Activated T-cell treated with anti-CD3 and anti-CD28 coated beads for 48 hours (primary cell): ENCODE measurements at places on chromosomes 5 and 9.

- no peak for DNase-seq
Observed at GRCh38 chr5:139565411-139566305, 4.5 kb downstream of the UBE2D2 start.

DNA sequence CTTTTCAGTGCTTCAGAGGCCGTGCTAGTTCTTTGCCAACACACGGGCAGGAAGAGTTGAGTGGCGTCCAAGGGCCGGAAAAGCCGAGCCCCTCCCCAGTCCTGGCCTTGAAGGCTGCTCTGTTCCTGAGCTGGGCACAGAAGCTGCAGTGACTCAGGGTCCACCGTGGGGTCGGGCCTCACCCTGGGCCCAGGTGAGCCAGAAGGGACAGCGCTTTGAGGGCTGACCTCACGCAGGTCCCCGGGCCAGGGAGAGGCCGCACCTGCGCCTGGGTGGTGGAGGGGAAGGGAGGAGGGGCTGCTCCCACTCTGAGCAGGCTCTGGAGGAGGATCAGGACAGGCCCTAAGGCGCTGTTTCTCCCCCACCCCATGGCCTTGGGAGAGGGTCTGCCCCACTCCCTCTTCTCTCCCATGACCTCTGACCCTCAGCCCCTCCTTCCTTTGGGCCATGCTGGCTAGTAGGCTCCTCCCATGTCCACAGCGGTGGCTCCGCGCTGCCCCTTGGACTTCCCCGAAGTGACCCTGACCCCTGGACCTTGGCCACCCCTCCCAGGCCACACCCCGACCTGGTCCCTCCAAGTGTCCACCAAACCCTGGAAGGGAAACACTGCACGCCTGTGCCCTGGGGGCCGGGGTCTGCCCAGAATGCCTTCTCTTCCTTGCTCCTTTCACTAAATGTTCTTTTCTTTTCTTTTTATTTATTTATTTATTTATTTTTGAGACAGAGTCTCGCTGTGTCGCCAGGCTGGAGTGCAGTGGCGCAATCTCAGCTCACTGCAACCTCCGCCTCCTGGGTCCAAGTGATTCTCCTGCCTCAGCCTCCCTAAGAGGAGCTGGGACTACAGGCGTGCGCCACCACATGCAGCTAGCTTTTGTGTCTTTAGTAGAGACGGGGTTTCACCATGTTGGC lies 19.7 kb upstream of the SLC6A19 start:
- no peak for DNase-seq

GRCh38 chr5:138508958-138509357 lies 34.1 kb downstream of the ETF1 start:
- DNase-seq = no peak

GRCh38 chr5:126591549-126591948 lies 3.5 kb downstream of the ALDH7A1 start:
- DNase-seq = no peak

- DNase-seq = no peak
Observed at GRCh38 chr5:146205499-146206202, 2.2 kb downstream of the RBM27 start.

DNA sequence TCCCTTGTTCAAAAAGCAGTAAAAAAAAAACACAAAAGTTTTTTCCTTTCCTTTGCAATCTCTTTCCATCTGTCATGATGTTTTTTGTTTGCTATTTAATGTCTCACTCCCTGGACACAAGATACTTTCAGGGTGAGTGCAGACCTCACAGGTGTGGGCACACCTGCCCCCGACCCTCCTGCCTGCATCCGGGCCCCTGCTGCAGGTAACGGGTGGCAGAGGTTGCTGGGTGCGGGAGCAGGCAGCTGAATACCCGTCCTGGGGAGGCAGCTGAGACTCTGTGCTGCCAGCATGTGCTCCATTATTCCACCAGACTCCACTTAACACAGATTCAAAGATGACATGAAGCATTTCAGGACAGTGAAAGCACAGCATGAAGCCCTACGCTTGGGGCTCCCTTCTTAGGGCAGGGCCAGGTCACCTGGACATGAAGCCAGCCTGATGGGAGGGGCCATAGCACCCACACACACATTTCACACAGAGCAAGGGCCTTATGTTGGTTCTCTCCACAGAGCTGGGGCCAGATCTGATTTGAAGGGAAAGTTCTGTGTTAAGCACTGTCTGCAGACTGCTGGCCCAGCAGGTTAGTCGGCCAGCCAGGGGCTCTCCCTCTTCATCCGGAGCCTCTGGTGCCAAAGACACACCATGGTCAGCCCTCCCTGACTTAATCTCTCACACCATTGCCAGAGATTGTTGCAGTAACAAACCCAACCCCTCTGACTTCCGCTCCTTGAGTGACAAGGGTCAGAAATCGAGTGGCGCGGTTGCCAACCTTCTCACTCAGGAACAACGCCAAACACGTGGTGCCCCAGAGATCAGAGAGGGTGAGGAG lies 13.0 kb downstream of the NEK6 start:
- DNase-seq = no peak

DNA sequence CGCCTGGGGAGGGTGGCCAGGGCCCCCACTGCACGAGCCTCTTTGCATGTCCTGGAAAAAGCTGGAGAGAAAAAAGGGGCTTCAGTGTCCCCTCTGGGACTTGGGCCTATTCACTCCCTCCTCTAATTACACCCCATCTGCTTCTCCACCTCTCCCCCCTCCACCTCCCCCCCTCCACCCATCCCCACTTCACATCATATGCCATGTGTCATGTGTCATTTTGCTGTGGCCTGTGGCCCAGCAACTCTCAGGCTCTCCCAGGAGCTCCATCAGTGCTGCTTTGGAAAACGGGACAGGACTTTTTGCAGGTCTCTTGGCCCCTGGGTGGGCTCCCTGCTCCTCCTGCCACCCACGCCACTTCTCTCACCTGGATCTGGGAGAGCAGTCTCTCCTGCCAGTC lies 68.7 kb downstream of the NTNG2 start:
- DNase-seq = no peak

DNA sequence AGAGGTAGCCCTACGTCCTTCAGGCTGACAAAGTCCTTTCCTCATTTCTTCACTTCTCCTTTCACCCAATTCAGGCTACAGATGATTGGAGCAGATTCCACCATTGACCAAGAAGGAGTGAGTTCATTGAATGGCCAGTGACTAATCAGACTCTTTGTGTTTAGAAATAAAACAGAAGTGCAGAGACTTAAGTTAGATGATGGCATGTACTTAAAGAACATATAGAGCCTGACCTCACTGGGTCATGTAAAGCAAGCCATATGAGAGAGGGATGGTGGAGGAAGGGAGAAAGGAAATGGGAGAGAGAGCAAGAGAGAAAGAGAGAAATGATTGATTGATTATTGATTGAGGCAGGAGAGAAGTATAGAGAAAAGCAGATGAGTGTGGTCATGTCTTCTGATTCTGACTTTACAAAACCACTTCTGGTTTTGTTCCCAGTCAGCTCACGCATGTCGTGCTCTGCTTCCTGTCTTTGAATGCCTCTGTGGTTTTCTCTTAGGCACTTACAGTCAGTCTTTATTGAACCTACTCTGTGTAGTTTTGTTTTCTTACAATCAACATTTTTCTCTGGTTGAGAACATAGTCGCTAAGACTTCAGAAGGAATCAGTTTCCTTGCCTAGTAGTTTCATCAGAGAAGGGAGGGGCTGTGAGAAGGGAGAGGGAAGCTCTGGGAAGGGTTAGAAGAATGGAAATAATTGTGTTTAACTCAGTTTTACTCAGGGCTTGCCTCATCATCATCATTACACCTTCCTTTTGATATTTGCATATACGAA lies 149.2 kb upstream of the KLF9 start:
- DNase-seq = peak; percentile 33

- no peak for DNase-seq
Observed at GRCh38 chr9:98766586-98766985, 29.8 kb downstream of the ANKS6 start.

DNA sequence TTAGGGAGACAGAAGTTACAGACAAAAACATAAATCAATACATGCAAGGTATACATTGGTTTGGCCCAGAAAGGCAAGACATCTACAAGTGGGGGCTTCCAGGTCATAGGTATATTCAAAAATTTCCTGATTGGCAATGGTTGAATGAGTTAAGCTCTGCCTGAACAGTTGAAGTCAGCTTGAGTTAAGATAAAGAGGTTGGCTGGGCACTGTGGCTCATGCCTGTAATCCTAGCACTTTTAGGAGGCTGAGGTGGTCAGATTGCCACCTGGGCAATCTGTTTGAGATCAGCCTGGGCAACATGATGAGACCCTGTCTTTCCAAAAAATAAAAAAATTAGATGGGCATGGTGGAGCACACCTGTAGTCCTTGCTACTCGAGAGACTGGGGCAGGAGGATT lies 16.3 kb downstream of the TMC1 start:
- no peak for DNase-seq

DNA sequence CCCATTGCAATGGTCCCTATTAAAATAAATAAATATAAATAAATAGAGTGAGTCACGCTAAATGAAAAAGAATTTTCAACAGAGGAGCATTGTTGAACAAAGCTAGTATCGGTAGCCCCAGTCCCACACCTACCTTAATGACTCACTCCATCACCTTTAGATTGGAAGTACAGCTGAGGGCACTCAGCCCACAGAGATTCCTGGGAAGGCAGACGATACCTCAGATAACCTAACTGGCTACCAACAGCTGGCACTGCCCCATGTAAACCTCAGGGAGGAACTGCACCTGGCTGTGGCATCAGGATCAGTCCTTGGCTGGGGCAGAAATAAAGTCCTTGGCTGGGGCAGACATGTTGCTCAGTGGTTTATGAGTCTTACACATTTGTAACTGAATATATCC lies 49.3 kb downstream of the SPRY4 start:
- no peak for DNase-seq

DNA sequence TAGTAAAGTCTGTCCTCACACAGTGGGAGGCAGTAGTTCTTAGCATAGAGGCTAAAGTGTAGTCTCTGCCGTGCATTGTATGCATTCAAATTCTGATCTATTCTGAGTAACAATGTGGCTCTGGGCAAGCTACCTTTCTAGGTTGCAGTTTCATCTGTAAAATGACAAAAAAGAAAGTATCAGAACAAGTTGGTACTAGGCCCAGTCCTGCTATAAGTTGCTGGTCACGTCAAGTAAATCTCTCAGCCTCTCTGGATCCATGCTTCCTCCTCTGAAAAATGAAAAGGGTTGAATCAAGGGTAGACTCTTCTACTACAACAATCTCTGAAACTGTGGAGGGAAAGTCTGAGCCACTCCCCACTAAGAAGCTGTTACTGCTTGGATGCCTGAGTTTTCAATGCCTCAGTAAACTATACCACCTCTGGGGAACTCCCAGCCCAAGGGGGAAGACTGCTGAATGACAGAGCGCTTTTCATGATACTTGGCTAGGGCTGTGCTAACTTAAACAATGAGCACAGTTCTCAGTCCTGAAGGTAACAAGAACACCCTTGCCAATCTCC lies 34.5 kb upstream of the SPARC start:
- DNase-seq = no peak

DNA sequence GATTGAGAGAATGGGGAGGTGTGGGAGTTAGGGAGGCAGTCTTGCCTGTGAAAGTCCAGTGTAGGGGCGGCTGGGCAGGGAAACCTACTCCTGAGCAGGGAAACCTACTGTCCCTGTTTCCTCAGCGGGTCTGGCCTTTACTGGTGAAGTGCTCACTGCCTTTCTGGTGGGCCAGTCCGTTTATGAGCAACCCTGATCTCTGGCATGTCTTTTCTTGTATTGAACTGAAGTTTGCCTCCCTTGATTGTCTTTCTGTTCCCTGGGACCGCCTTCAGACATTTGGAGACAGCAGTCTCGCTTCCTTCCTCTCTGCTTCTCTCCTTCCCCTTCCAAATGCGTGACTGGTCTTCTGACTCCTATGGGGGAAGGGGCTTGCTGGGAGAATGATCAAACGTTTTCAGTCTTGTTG lies 2.9 kb downstream of the SNX18 start:
- DNase-seq = no peak

GRCh38 chr5:82821846-82822633 lies 255.2 kb downstream of the TMEM167A start:
- DNase-seq = no peak

- no peak for DNase-seq
Observed at GRCh38 chr5:112201141-112201540, 217.9 kb downstream of the EPB41L4A start.

GRCh38 chr5:103721183-103721582 lies 158.6 kb upstream of the NUDT12 start:
- no peak for DNase-seq

- DNase-seq = no peak
Observed at GRCh38 chr9:5392285-5392684, 45.4 kb downstream of the PLGRKT start.

DNA sequence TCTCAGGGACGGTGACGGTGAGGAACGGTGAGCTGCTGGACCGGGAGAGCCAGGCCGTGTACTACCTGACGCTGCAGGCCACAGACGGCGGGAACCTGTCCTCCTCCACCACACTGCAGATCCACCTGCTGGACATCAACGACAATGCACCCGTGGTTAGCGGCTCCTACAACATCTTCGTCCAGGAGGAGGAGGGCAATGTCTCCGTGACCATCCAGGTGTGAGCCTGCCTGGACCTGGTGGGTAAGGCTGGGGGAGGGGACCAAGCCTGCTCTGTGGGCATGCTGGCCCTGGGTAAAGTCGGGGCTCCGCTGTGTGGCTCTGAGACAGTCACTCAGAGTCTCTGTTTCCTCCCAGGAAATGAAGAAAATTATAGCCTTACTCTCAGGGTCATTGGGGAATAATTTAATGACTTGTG lies 29.3 kb downstream of the CDHR2 start:
- no peak for DNase-seq

GRCh38 chr5:135186662-135187522 lies 152.9 kb upstream of the PITX1 start:
- no peak for DNase-seq

DNA sequence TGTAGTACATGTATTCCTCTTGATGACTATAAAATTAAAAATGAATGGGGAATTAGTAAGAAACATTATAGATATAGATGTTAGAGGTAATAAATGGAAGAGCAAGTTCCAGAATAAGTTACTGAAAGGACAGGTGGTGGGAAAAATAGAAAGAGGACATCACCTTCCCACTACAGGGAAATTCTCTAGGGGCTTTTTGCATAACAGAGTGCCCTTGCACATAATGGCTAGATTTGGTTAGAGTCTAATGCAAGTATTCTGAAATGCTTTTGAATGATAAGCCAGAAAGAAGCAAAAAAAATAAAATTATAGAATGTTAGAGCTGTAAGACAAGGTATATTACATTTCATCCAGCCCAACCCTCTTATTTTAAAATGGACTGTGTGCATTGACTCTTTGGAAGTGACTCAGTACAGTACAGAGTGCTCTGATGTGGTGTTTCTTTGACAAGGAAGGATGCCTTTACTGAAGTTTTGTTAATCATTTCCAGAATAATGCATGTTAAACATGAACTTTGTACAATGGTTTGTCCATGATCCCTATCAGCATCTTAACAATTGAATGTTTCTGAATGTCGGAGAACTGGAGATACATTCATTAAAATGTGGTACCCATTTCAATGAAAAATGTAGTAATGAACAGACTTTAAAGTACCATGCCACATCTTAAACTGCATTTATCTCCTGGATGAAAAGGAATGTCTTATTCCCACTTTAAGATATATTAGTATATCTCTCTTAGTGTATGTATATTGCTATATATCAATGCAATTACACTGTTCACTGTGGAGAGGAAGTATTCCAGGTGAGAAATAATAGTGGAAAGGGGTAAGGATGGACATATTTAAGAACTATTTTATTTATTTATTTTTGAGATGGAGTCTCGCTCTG lies 391.1 kb downstream of the ADGRV1 start:
- no peak for DNase-seq
